Cardiac septum (tissue), 1 donor: ENCODE measurements at places on chromosomes 4 and X. TPM values are rescaled to one million over a fixed set of nuclear protein-coding genes. Genes with fewer than 3 reads are reported as not detected.

DNA sequence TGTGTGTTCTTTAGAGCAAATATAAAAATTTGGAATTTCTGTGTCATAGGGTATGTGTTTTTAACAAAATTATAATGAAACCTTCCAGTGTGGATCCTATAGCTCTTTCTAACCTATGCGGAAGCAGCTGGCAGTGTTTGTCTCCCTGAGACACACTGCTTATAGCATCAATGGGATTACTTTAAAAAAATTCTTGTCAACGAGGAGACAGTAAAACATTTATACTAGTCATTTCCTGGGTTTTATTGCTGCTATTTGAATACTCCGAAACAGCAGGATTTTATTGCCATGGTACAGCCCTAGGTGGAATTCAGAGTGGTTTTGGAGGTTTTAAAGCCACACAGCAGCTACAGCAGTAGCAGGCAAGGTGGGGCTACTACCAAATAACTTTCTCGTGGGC, 145.1 kb upstream of the IL1RAPL2 start:
- DNase-seq: no peak

GRIA3 gene
- 14.2 TPM for total RNA-seq

DNA sequence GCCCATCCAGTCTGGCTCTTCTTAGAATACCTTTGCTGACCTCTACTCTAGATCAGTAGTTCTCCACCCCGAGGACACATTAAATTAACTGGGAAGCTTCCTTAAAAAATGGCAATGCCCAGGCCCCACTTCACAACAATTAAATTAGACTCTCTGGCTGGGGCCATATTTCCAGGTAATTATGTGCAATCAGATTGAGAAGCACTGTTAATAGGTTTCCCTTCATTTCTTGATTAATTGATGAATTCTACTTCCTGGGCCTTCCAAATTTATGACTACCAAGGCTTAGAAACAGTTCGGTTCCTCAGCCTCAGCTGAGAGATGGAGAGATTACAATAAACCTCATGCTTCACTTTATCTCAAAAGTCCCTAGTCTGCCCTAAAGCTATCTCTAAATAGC, 71.7 kb upstream of the LIMCH1 start:
- no peak for DNase-seq

- no peak for DNase-seq
Measured at GRCh38 chr4:77731656-77732055, 87.5 kb downstream of the CNOT6L start.

DNA sequence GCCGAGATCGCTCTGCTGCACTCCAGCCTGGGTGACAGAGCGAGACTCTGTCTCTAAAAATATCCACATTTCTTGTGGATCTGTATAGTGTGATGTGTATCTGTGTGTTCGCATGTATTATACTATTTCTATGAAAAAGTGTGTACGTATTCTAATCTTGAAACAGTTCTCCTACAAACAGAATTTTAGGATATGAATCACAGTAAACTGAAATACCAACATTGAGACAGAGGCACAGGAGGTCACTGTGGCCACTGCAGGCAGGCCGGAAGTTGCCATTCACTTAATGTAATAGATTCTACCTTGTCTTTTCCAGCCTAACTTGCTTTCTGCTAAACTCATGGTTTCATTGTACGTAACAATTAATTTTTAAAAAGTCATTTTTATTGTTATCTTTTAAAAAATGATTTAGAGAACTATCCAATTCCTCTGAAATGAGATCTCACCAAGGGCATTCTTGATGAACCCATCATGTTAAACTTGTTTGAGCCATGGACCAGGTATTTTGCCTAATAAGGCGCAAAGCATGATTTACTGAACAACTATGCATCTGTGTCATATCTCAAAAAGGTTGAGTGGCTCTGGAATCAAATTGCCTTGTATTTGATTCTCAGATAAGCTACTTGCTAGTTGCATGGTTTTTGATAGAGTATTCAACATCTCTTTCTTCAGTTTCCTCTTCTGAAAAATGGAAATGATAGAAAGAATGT, 154.9 kb upstream of the GYPA start:
- DNase-seq: no peak

SPANXN4 gene
- not detected for total RNA-seq

GRCh38 chrX:3262901-3263300, 83.6 kb downstream of the MXRA5 start:
- DNase-seq: no peak

GRCh38 chrX:133792198-133792953, 193.0 kb downstream of the GPC3 start:
- DNase-seq: no peak

DNA sequence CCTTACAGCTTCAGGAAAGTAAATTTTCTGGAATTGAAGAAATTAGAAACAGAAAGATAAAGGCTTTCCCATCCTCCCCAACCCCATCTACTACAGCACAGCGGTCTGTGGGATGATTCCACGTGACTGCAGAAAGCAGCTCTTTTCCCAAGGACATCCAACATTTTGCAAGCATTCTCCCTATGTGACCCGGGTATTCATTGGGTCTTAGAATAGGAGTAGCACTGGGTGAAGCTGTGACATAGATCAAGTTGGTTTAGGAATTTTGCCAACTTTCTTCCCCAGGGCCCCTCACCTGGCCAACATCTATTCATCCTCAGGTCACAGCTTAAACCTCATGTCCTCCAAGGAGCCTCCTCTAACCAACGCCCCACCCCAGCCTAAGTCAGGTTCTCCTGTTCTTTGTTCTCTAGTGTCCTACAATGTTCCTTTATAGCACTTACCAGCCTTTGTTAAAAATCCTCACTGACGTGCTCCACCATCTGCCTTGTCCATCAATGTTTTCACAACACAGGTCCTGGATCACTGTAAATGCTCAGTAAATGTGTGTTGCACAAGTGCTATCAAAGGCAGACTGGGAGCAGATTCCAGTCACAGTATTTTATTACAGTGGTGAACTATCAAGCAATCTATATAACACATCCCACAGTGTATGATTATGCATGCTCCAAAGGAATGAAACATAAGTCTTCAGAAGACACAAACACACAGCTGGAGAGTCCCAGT, 80.9 kb upstream of the MTM1 start:
- peak; percentile 15 for DNase-seq

DNA sequence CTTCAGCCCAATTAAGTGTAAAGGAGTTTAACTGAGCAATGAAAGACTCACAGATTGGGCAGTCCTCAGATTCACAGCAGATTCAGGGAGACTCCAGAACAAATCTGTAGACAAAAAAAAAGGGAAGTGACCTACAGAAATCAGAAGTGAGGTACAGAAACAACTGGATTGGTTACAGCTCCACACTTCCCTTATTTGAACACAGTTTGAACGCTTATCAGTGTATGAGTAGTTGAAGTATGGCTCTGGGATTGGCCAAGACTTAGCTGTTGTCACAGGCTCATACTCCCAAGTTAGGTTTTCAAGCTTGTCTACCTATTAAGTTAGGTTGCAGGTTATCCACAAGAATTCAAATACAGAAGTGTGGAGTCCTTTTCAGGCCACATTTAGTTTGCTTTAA, 112.4 kb upstream of the ELOVL6 start:
- DNase-seq: no peak

DCAF16 gene
- total RNA-seq: 17.9 TPM

DNA sequence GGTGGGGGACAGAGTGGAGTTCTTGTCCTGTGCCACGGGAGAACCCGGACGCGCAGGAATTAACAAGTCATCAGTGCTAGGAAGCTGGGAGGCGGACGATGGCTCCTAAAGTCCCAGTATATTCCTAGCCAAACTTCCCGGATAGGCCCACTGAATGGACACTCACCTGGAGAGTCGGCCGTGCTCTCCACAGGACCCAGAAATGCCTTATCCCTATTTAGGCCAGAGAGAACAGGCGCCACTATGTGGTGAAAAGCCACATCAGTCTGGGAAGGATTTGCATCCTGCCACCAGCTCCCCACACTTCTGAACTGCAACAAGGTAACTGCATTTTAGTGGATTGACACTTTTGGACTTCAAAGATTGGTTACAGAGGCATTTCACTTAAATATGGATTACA, 1.1 kb downstream of the CFAP299 start:
- DNase-seq: no peak

GLRB gene
- 23.1 TPM for total RNA-seq

SATL1 gene
- total RNA-seq: 0.16 TPM

DNA sequence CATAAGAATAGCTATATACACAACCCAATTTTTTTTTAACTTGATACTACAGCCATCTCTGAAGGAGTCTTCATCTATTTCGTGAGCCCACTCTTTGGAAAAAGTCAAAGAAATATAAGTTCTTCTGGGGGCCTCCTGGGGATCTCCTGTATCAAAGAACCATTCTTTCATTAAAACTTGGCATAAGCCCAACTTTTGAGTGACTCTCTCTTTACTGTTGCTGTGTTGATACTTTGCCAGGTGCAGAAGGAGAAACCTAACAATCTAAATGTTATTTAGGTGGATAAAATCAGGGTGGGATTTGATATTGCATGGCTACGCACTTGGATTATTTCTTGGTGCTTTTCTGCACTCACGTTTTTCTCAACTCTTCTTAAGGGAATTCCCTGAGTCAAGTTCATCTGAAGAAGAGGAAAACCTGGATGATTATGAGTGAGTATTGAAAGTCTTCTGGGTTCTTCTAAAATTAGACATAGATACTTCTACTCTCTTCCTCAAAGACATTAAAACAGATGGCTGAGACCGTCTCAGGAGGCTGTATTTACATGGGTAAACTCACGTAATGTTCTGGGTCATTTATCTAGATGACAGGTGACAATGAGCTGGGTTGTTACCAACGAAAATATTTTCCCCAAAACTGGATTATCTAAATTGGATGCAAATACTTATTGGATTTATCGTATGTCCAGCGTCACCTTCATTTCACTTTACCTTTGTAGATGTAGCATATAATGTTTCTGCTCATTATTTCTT, 25.2 kb downstream of the BMX start:
- no peak for DNase-seq

PDLIM3 gene
- total RNA-seq: 265 TPM

- no peak for DNase-seq
Measured at GRCh38 chr4:55347610-55348228, 1.7 kb downstream of the SRD5A3 start.

GBA3 gene
- total RNA-seq: not detected

TMSB15C gene
- total RNA-seq: 0.24 TPM

CDK16 gene
- 177 TPM for total RNA-seq

TRAM1L1 gene
- total RNA-seq: 0.78 TPM

GRCh38 chr4:175590205-175590604, 221.9 kb downstream of the GPM6A start:
- no peak for DNase-seq

DNA sequence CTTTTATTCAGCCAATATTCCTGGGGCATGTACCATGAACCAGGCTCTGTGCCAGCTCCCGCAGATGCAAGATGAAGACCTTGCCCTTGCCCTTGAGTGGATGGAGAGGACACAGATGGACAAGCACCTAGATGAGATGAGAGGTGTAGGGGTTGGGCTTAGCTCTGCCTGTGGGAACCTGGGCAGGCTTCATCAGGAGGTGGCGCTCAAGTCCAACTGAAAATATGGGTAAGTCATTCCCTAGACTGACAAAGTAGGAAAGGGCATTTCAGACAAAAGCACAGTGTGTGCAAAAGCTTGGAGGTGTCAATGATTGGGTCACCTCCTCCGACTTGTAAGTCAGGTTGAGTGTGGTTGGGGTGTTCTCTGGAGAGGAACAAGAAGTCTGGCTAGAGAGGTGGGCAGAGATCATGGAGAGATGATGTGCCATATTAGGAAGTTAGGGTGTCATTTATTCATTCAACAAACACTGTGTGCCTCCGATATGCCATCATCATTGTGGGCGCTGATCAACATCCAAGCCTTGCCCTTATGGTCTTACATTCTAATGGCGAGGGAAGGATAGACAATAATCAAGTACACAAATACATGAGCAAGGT, 64.6 kb downstream of the ANAPC4 start:
- DNase-seq: no peak

DNA sequence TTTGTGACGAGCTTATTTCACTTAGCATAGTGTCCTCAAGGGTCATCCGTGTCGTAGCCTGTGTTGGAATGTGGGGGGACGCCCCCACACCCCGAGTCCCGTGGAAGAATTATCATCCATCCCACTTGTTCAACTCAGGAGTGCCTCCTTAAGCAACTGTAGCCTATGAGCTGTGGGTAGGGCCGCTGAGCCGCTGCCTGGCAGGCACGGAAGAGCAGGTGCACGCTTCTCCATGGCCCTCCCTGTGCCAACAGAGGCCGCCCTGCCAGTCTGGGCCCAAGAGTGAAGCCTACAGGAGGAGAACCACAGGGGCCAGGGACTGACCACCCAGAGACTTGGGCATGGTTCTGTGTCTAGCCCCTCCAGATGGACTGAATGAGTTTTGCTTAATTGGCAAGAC, 2.3 kb upstream of the RGS12 start:
- DNase-seq: peak; percentile 72

FGFBP1 gene
- not detected for total RNA-seq

- no peak for DNase-seq
Measured at GRCh38 chr4:169968999-169969398, 57.2 kb downstream of the MFAP3L start.

LUZP4 gene
- not detected for total RNA-seq

SPINK2 gene
- not detected for total RNA-seq

DNA sequence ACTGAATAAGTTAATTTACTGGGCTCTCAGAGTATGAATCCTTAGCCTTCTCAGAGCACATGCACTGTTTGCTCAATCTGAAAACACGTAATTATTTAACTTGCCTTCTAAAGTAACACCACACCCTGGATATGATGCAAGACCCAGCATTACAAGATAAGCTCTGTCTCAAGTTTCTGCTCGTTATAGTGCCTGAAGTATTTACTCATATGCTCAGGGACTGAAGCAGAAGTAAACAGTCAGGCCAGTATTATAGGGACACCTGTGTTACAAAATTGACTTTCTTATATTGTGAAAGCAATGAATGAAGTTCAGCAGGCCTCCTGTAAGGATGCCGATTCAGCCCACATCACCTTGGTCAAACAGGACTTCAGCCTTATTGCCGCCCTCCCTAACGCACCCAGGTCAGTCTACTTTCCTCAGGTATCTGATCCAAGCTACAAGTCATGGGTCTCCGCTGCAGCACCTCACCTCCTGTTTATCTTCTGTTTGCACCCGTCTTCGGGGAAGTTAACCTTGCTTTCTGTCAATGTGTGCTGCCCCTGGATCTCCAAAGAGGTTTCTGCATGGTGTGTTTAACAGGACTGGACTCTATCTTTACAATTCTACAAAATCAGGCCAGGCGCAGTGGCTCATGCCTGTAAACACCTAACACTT, 42.8 kb upstream of the KLF3 start:
- no peak for DNase-seq

GRCh38 chrX:13570261-13570605, 832 bp downstream of the EGFL6 start:
- no peak for DNase-seq

MND1 gene
- not detected for total RNA-seq

DNA sequence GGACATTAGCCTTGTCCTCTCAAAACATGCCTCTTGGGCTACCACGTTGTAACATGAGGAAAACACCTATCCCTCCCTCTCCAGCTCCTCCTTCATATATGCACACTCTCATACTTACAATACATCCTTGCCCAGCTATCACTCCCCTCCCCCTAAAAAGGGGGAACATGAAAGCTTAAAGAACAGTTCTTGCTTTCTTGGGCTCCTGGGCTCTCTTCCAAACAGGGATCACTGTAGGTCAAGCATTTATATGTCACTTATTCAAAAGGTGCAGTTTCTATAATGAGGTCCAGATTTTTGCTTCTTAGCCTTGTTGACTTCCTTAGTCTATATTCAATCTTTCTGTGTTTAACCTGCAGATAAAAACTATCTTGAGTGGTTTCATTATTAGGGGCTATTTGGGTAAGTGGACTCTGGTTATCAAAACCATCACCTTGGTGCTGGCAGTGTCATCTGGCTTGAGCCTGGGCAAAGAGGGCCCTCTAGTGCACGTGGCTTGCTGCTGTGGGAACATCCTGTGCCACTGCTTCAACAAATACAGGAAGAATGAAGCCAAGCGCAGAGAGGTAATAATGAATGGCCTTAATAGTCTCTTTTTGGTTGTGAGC, 119.4 kb downstream of the AKAP4 start:
- DNase-seq: no peak
